ENCODE measurements at places on chromosomes 6 and 20. TPM values are rescaled to one million over a fixed set of nuclear protein-coding genes. Genes with fewer than 3 reads are reported as not detected.

TTLL9 gene
- polyA plus RNA-seq, result 5.5 TPM

KIF13A gene
- 43.1 TPM for polyA plus RNA-seq

HLA-DMB gene
- 64.6 TPM for polyA plus RNA-seq

PRSS16 gene
- 0.28 TPM for polyA plus RNA-seq

WFDC5 gene
- not detected for polyA plus RNA-seq

GJA10 gene
- not detected for polyA plus RNA-seq

- no peak for DNase-seq
Measured at GRCh38 chr6:56815436-56815835, 139.5 kb upstream of the BEND6 start.

DNA sequence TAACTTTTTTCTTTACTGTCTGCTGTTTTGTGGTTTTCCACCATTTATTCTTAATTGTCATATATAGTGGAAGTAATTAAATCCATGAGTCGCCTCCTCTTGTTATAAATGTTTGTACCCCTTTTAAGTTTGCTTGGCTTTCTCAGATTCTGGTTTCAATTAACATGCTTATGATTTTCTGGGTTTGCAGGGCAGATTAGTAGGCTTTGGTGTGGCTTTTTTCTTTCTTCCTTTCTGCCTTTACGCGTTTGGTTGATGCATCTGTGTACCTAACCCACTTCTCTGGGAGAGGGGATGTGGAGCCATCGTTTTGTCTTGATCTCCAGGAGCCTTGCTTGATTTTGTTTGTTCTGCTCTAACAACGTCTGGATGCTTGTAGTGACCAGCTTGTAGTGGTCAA is 100.4 kb downstream of the JARID2 start:
- no peak for DNase-seq

DNA sequence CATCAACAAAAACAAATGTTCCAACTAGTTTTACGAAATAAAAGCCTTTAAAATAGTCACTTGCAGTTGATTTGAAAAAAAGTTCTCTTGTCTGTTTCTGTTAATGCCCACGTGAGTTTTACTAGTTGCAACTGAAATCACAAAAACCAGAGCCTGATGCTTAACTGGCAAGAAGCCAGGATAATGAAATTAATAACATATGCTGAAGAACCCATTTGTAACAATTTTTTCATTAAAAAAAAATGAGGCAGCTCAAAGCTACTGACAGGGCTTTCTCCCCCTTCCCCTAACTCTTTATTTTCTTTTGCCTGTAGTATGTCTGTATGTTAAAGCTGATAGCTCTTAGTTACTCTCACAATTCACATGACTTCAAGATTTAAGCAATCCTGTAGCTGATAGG is 132.7 kb upstream of the EYA4 start:
- DNase-seq, result no peak

GRCh38 chr6:35223396-35223795 is 9.6 kb downstream of the SCUBE3 start:
- DNase-seq, result no peak

DNA sequence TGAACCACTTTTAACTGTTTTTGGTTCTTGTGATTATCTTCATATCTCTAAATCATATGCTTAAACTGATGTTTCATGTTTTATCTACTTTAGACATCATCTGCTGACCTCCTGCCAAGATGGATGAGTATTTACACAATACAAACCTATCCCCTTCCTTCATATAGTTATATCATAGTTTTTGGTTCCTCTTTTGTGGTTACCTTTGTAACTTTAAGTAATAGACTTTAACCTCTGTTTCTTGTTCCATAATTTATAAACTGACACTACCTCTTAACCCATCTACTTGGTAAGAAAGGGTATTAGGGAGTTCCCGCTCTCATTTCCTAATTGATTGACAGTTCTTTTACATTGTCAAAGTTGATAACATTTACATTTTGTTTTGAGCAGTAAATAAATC is 11.9 kb downstream of the PCMT1 start:
- no peak for DNase-seq

- no peak for DNase-seq
Measured at GRCh38 chr6:16168858-16169257, 40.0 kb downstream of the MYLIP start.

- DNase-seq, result no peak
Measured at GRCh38 chr6:75824160-75824559, 75.1 kb downstream of the MYO6 start.

- DNase-seq, result no peak
Measured at GRCh38 chr20:37823296-37823980, 79.5 kb upstream of the VSTM2L start.

DNA sequence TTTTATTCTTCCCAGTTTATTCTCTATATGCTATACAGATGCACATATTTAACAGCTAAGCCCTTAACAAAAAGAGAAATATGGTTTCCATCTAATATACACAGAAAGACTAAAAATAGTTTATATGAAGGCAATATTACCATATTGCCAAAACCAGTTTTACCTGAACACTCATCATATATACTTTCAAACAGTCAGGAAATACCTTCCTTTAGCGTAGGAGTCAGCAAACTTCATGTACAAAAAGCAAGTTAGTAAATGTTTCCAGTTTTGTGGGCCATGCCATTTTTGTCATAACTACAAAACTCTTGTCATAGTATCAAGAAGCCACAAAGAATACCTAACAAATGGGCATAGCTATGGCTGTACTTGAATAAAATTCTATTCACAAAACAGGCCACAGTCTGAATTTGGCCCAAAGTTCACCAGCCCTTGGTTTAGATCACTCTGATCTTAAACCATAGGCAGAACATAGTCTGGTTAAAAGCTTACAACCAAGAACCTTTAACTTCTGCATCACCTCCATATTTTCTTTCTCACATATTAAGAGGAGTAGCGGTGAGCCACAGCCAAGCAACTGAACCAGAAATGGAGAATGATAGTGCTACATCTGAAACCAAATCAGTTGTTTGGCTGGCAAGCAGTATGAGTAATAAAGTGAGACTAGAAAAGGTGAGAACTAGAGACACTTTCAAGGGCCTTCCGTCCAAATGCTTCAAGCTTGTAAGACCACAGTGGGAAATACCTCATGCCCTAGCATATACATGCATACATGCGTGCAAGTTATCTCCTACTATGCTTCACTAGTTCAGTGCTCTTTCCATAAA is 116.6 kb downstream of the PTPRK start:
- no peak for DNase-seq

DNA sequence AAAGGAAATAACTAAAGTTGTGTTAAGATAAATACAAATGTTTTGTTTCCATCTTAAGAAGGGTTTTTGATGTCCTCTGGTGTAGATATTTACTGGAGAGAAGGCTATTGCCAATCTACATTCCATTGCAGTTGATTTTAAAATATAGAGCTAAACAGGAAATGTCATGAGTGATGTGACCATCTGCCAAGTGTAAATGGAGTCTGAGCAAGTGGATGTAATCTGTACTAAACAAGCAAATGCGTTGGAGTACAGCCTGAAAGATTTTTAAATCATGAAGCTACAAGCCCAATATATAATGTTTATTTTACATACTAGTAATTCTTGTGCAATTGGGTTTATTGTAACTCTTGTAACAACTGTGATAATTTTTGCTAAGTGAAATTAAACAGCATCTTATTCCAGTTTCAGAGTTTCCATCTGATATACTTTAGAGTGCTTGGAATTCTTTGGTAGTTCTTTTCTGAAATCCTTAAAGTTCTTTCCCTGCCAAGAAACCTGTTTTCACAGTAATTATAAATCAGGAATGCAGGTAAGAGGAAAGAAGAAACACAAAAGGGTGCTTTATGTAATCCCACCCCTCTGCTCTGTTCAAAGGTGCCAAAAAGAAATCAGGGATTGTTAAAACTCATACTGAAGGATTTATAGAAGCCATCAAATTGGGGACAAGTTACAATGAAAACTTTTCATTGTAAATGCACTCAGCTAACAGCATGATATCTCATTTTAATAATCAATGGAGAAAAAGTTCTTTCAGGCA is 47.2 kb upstream of the FLRT3 start:
- no peak for DNase-seq

GRCh38 chr20:63497138-63497945 is 1.5 kb downstream of the EEF1A2 start:
- DNase-seq, result no peak
